ENCODE measurements at places on chromosomes 3 and 15. TPM values are rescaled to one million over a fixed set of nuclear protein-coding genes. Genes with fewer than 3 reads are reported as not detected.

DNA sequence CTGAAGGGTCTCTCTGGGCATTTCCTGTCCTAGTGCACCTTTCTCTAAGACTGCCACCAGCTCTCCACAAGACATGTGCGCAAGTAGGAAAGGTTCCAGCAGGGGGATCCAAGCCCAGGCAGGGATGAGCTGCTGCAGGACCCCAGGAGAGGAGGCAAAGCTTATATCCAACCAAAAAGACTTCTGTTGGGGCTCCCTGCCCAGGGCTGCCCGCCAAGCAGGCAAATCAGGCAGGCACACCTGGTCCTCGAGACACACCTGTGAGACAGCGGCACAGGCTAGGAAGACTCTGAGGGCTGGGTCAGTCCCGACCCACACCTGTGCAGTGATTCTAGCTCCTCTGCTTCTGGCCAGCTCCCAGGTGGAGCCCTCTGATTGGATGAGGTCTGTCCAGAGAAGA is 80.6 kb downstream of the MYLK start:
- DNase-seq: no peak

GRCh38 chr3:29381595-29381994 is 100.7 kb downstream of the RBMS3 start:
- no peak for DNase-seq

- DNase-seq: no peak
Observed at GRCh38 chr3:135131290-135131689, 336.2 kb downstream of the EPHB1 start.

DNA sequence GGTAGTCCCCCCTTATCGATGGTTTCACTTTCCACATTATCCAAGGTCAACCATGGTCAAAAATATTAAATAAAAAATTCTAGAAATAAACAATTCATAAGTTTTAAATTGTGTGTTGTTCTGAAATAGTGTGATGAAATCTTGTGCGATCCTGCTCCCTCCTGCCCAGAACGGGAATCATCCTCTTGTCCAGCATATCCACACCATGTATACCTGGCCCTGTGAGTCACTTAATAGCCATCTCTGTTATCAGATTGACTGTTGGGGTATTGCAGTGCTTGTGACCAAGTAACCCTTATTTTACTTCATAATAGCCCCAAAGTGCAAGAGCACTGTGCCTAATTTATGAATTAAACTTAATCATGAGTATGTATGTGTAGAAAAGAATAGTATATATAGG is 19.1 kb downstream of the FAM81A start:
- no peak for DNase-seq

GRCh38 chr15:96595951-96596350 is 265.5 kb downstream of the NR2F2 start:
- DNase-seq: no peak

GRCh38 chr3:127702151-127702578 is 29.4 kb downstream of the ABTB1 start:
- no peak for DNase-seq

DNA sequence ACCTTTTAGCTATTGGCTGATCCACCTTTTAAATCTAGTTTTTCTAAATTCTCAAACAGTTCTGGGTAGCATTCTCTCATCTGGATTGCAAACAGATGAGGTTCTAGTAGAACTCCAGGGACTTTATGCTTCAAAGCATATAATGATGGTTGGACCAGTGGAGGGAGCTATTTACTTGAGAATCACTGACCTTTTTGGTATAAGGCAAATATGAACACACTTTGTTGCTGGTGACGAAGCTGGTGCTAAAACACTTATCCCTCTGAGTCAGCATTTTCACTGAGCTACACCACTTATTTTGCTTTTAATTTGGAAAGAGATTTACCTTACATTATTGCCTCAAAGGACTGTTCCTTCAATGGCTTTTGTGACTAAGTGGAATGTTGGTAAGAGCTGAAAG is 58.6 kb upstream of the SLITRK3 start:
- no peak for DNase-seq

DNA sequence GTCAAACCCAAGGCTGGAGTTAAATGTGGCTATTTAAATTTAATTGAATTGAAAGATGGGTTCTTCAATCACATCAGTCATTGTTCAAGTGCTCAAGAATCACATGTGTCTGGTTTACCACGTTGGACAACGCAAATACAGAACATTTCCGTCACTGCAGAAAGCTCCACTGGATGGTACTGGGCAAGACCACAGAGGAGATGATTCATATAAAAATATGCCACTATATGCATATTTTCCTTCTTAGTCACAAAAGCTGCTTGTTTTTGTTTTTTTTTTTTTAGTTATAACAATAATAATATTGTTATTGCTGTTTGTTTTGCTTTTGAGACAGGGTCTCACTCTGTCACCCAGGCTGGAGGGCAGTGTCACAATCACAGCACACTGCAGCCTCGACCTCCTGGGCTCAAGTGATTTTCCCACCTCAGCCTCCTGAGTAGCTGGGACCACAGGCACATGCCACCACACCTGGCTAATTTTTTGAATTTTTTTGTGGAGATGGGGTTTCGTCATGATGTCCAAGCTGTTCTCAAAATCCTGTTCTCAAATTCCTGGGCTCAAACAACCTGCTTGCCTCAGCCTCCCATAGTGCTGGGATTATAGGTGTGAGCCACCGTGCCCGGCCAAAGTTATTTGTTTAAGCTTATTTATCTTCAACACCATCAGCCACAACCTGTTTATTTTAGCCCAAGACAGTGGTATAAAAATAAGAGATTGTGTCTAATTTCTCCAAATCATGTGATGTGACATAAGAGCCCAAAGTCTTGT is 19.4 kb downstream of the RTP3 start:
- no peak for DNase-seq

DNA sequence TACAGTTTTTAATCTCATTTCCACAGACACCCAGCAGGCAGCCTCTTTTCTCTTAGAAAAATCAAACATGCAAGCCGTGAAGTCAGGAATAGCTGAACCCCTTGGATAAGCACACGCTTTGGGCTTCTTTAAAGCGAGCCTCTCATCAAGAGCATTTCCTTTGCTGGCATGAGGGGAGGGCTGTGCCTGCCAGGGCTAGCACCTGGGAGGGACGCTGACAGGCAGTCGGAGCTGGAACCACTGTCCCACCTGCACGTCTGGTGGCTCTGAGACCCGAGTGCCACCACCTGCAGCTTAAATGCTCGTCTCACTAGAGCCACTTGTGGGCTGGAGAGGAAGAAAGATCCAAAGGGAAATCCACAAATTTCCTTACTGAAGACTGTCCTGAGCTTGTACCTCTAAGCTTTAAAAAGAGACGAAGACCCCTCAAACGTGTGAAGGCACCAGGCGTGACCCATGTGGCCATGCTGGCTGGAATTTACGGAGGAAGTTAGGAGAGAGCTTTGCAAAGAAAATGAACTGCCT is 9.4 kb downstream of the MAP6D1 start:
- DNase-seq: no peak

DNA sequence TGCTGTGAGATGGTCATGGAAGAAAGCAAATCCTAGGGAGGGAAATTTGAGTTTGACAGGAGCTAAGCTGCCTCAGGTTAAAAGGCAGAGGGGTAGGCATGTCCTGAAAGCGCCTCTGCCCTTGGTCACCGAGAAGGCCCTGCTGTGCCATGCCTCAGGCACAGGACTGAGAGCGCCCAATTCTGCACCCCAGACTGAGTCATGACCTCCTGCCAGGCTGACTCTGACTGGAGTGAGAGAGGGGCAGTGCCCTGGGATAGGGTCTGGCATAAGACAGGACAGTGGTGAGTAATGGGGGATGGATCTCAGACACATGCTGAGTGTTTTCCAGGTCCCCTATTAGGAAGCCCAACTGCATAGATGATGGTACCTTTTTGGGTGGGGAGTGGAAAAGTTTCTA is 44.4 kb downstream of the EPHB1 start:
- DNase-seq: no peak

DNA sequence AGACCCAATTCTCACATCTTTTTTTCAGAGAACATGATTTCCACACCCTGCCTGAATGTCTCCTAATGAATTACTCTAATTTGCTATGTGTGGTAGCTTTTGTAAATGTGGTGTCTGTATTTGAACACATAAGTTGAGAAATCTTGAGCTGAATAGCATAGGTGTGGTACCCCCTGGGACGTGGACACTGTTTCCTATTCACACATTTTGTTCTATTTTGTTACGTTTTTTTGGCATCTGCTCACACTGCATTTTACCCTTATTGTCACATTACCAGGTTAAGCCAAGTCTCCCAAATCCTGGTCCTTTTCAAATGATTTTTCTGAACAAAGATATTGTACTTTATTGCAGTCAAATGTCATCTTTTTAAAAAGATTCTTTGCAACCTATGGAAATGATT is 6.8 kb upstream of the MAPK6 start:
- no peak for DNase-seq

- no peak for DNase-seq
Observed at GRCh38 chr3:32048487-32049182, 57.8 kb upstream of the GPD1L start.

DNA sequence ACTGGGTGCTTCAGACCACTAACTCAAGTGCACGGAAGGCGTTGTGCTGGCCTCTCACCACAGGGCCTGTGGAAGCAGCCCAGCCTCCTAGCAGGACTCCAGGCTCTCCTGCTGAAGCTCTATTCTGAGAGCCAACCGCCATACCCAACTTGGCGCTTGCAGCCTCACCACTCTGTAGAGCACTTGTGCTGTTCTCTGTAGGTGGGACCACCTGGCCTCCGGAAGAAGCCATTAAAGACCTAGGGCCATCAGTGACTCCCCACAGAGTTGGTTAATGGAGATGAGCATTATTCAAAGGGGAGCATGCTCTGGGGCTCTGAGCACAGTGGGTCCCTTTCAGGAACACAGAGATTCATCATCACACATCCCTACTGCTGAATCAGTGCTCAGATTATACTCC is 50.9 kb downstream of the C3orf85 start:
- no peak for DNase-seq

DNA sequence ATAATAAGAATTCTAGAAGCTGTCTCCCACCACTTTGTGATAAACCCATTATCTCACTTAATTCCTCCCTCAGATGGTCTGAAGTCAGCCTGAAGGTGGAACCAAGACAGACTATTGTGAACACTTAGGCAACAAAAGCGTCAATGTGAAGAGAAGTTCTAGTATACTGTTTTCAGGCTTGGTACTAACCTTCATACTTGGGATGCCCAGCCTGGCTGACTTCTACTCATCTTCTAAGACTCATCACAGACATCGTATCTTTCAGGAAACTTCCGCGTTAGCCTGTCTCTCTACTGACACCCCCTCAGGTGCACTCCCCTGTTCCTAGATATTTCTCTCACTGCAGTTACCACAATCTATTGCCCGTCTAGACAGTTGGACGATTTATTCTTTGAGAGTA is 201.2 kb downstream of the SATB1 start:
- DNase-seq: no peak

DNA sequence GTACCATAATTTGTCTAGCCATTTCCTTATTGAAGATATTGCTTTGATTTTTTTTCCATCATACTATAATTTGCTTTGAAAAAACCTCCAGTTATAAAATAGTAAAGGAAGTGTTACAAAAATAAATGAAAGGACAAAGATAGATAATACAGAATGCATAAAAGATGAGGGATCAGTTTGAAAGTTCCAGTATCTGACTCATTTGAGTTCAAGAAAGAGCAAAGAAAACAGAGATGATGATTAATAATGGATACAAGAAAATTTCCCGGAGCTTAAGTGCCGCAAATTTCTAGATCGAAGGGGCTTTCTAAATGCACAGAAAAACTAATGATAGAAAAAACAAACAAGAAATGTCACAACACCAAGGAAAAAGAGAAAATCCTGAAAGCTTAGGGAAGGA is 4.3 kb downstream of the WDR48 start:
- no peak for DNase-seq

- no peak for DNase-seq
Observed at GRCh38 chr3:9690451-9691450, 12.9 kb upstream of the CPNE9 start.

GRCh38 chr3:189557824-189558223 is 73.4 kb upstream of the TP63 start:
- no peak for DNase-seq

DNA sequence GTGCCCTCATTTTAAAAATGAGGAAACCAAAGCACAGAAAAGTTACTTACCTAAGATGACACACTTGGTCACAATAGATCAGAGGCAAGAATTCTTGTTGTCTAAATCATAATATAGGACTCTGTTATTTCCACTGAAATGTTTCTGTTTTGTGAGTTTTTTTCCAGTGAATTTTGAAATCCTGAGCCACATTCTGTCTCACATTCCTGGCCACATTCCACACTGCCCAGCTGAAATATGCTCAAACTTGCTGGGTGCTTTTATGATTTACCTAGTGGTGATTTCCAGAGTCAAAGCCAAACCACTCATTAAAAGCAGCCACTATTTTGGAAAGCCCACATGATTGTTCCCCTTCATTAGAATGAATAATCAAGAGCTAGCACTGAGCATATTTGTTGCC is 82.3 kb upstream of the NPHP3 start:
- DNase-seq: no peak

DNA sequence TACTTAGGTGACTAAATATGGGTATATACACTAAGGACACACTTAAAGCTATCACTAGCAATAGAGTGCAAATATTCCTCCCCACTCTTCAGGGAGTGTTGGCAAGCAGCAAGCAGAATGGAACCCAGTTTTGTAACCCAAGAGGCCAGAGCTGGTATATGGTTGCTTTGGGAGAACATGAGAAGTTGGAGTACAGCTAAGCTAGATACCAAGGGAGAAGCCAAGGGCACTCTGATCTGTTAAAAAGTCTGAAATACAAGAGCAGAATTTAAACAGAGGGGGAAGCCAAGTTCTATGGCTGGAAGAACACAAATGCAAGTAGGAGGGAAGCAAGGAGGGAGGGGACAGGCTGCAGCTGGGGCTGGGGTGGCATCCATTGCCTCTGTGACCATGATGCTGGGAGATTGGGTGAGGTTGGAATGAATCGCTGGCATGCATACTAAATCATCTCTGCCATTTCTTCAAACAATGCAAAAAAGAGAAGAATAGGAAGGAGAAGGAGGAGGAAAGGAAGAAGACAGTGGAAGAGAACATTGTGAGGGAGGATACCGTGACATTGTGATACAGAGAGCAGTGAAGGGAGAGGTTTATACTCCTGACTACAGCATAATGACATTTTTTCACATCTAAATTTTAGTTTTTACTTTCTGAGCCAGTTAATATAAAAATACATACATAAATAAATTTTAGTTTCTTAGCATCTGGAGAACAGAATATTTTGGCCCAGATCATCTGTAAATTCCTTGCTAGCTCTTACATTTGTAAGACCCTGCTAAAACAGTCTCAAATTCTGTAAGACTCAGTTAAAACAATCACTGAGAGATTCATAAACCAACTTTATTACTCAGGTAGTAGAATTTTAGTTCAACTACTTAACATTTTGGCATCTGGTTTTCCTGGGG is 9.0 kb upstream of the ANXA2 start:
- no peak for DNase-seq

Gene SCAANT1
- polyA plus RNA-seq: not detected

Gene KNL1
- polyA plus RNA-seq: 8.7 TPM

Gene SETMAR
- 21.9 TPM for polyA plus RNA-seq

Gene CPA3
- polyA plus RNA-seq: 0.89 TPM

Gene SEMA3G
- 19.8 TPM for polyA plus RNA-seq

Gene KNG1
- 0.63 TPM for polyA plus RNA-seq

Gene ATP8B4
- polyA plus RNA-seq: 5.4 TPM

Gene GOLGA6B
- polyA plus RNA-seq: 1.3 TPM

Gene CCR5
- 0.11 TPM for polyA plus RNA-seq

Gene SCN11A
- 0.86 TPM for polyA plus RNA-seq

Gene KLHL6
- 1.5 TPM for polyA plus RNA-seq

Gene PGBD4
- 2.4 TPM for polyA plus RNA-seq

Gene CLDN1
- 5.5 TPM for polyA plus RNA-seq

Gene ECE2
- polyA plus RNA-seq: 18.6 TPM
